Spleen (tissue), 13 donors: ENCODE measurements at places on chromosomes 6 and 20. TPM values are rescaled to one million over a fixed set of nuclear protein-coding genes. Genes with fewer than 3 reads are reported as not detected.

- DNase-seq, result no peak
Measured at GRCh38 chr20:35327074-35327976, 35.1 kb upstream of the FAM83C start.

DNA sequence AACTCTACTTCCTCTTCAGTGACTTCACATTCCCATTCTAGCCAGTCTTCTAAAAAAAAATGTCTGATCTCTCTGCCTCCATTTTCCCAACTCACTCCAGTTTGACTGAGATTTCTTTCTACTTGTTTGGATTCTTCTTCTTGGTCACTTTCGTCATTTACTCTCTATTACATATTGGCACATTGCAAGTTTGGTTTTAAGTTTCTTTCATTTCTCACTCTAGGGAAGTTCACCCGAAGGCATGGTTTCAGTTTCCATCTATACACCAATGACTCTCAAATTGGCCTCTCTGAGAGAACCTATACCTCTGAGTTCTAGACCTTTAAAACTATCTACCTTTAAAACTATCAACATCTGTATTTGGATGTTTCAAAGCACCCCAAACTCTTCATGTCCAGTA lies 51.3 kb downstream of the CD109 start:
- no peak for DNase-seq

DNA sequence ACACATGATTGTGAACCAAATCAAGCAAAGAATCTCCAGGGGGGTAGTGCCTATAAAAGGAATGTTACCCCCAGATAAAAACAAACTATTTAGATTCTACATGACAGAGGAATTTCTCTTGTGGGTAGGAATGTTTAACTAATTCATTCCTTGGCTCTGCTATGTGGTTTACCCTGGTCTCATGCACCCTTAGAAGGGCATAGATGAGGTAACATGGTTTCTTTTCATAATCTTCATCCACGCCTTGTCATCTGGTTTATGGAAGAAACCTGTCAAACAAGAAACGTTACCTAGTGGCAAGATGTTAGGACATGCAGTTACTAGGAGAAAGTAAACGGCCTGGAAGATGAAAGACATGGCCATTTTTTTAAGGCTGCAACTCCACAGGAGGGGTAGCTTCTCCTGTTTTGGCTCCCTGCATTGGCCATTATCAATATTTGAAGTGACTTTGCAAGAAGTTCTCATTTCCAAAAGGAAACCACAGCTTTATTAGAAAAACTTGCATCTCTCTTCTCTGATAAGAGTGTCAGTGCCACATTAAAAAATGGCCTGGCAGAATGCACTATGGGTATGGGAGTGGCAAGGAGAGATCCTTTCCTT lies 45.5 kb downstream of the STX11 start:
- DNase-seq, result no peak

DNA sequence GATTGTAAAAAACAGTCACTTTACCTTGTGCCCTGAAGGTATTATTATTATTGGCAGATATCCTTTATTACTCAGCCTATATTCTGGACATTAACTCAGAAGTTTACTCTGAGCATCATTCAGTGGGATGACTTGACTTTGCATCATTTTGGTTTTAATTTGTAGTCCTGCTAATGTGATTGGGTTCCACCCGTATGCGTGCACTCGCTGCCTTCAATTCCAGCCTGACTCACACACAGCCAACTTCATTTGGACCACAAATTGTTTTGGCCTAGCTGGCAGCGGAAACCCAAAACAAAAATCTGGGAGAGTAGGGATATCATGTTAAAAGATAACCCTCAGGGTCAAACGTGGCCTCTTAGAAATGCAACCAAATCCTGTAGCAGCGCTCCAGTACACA lies 704.4 kb upstream of the SLC35B3 start:
- DNase-seq, result no peak

DNA sequence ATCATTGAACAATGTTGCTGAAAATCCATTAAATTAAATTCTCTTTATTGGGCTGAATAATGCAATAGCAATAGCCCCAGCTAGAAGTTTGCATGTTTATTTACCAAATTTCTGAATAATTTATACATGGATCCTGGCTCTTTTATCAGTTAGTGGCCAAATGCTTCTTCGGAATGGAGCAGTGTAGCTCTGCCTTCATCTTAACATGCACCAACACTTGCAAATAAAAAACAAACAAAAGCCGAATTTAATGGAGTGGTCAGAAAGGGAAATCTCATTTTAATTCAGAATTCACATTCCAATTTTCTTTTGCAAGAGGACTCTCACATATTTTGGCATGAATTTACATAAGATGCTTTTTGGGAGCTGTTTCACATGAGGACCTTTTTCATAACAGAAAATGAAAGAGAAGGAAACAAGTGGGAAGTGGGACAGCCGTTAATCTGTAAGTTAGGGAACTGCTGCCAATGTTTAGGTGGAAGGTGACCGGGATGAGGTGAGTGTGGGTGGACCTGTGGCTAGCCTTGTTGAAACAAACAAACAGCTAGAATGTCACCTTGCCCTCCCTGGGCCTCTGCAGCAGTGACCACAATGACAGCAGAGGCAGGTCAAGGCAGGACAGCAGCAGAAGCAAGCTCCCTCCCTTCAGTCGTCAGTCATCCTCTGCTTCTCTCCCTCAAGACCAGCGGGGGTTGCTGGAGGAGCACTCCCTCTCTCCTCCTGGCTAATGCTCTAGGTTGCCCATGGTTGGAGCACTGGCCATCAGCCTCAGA lies 73.2 kb downstream of the INSM1 start:
- no peak for DNase-seq

GRCh38 chr20:10376270-10377075 lies 57.5 kb downstream of the MKKS start:
- no peak for DNase-seq

DNA sequence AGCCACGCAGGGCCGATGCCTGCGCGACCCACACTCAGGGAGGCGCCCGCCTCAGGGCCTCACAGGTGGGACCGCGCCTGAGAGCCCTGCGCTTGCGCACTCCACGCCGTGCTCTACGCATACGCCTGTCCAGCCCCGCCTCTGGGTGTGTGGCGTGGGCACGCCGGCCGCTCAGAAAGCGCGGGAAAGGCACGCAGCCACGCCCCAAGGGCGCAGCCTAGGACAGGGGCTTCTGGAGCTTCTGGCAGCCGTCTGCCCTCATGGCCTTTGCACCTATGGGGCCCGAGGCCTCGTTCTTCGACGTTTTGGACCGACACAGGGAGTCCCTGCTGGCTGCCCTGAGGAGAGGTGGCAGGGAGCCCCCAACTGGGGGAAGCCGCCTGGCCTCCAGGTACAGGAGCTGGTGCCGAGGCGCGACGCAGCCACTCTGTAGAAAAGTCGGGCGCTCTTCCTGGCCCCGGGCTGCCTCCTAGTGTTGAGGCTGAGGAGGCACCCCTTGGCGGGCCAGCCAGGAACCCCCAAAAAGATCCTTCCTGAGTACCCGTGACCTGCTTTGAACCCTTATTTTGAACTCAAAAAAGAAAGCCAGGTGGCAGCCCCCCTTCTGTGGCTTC lies at the start of gene SPO11:
SPO11 (plus strand) TSS at position 196 of the 614 bp plus-strand sequence; CDS start at position 261, 65 bp downstream.
- no peak for DNase-seq

GRCh38 chr6:151179321-151179720 lies 60.4 kb upstream of the AKAP12 start:
- DNase-seq, result no peak

DNA sequence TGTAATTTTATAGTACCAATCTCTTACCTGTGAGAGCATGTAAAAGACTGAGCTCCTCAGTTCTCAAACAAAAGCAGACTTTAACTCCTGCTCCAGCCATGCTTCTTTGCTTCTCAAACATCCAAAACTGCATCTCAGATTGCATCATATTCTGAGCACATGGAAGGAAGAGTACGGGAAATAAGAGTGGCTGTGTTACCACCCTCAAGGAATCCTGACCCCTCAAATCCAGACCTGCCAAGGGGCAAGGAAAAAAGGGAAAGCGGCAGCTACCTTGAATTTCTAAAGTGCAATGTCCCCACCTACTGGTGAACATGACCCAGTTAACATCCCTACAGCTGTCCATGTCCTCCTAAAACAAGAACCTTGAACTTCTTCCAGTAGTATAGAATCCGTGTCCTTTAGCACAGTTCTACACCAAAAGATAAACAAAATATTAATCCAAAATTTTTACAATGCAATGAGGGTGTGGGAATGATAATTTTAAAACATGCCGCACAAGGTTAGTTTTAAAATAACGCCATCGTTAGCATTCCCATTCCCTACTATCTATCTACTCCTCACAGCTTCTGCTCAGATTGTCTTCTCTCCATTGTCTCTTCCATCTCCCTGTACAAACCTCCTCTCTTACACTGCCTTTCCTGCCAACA lies 34.1 kb upstream of the HLA-DQB1 start:
- DNase-seq, result no peak

DNA sequence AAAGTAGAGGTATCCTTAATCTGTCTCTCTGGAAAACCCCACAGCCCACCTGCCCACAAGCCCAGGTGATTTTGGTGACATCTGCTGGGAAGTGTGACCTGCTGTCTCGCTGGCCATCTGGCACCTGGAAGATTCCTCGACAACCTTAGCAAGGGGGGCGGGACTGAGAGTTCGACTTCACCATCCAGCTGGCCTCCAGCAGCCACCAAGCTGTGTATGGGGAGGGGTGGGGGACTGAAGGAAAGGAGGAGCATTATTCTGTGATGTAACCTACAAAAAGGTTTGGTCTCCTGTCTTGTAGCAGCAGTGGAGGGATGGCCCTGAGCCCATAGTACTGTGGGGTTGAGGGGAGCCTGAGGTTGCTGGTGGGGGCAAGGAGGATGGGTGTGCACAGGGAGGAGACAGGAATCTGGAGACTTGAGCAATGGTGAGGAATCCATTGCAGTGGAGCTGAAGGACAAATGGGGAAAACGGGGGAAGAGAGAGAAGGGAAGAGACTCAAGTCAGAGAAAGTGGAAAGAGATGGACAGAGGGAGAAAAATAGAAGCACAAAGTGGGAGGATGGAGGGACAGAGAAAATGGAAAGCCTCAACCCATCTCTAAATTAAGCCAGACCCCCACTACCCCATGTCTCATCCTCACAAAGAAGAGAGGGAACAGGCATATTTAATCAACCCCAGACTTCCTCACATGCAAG lies 4.0 kb downstream of the LY6G6F start:
- no peak for DNase-seq

- no peak for DNase-seq
Measured at GRCh38 chr20:63293456-63293855, 470 bp downstream of the COL20A1 start.

- DNase-seq, result no peak
Measured at GRCh38 chr6:119113961-119114360, 35.5 kb upstream of the FAM184A start.

C6orf132 gene
- total RNA-seq, result 0.13 TPM

TTBK1 gene
- total RNA-seq, result 0.07 TPM

PTCRA gene
- 15.5 TPM for total RNA-seq

BPIFB2 gene
- not detected for total RNA-seq

ACTL10 gene
- total RNA-seq, result 1.5 TPM
